ENCODE measurements at places on chromosomes 4 and X.

- no peak for DNase-seq
Observed at GRCh38 chr4:35942092-35942491, 302.2 kb downstream of the ARAP2 start.

DNA sequence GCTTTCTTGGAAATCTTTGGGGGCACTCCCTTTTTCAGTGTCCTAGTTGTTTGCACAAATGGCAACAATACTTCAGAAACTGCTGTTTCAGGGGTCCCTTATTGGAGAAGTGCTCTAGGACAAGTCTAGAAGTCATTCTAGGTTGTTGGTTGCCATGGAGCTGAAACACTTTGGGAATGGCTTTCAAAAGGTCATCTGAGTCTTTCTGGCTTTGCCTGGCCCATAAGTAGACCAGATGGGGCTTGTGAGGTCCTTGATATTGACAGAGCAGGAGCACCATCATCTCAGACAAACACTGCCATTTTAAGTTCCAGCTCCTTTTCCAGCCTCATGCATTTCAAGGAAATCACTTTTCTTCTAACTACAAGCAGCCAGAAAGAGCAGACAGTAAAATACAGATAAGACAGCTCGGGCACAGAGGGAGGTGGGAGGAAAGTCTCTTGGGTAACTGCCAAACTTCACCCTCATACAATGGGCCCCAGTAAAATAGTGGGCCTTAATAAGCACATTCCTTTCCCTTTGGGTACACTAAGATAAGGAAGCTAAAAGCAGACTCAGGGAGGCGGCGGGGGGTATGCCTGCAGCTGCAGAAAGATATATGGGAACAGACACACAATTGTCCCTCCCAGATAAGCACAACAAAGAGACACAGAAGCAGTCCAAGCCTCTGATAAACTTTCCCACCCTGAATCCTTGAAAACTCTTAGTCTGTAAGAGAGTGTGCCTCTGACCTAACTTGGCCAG lies 8.5 kb upstream of the NXF3 start:
- no peak for DNase-seq

DNA sequence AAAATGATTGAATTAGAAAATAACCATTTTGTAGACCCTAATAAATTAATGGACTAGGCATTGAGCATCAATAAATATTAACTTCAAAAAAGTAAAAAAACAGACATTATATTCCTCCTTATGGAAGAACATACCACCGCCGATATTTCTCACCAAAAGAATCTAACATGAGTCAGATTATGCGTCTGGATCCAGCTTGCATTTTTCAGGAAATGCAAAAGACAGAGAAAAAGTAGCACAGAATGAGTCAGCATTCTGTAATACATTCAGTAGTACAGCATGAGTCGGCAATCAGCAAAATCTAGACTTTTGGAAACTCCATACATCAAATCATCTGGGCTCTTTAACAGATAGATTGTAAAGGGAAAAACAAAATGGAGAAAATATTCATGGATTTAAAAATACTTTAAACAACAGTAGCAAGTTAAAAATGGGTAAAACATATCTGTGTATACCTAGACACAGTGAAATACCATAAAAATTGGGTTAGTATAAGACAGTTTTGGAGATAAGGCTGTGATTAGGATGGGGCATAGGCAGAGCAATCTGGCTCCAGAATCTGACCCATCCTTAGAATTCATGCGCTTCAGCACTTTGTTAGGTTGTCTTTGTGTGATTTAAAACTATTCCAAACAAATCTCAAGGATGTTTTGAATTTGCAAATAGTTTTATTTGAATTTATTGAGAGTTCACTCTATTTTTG lies 633.0 kb upstream of the FAM241A start:
- DNase-seq = no peak

GRCh38 chr4:173524218-173525117 lies 5.6 kb downstream of the HAND2 start:
- DNase-seq = no peak

DNA sequence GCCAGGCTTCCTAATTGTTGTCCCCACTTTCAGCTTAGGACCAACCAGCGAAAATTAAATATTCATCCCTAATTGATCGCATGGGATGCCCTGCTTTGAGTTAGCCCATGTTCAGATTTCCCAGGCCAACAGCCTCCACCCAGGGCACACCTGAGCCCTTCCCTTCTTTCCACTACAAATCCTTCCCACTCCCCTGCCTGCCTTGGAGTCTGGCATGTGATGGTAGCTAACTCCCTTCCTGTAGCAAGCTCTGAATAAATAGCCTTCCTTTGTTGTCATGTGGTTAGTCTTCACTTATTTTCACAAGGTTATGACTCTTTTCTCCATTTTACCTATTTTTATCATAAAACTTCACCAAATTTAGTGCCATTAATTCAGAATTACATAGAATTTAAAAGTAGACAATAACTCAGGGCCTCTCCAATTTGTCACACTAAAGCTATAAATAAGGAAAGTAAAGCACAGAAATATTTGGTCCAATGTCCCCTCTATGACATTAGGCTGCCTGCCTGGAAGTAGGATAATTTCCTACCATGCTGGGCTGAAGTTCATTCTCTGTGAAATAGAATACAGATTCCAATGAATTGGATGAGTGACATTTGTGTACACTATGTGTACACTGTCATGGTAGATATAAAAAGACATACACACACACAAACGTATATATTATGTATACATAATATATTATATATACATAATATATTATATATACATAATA lies 166.4 kb upstream of the CPEB2 start:
- DNase-seq = no peak

GRCh38 chr4:4590546-4590945 lies 48.7 kb upstream of the STX18 start:
- no peak for DNase-seq

DNA sequence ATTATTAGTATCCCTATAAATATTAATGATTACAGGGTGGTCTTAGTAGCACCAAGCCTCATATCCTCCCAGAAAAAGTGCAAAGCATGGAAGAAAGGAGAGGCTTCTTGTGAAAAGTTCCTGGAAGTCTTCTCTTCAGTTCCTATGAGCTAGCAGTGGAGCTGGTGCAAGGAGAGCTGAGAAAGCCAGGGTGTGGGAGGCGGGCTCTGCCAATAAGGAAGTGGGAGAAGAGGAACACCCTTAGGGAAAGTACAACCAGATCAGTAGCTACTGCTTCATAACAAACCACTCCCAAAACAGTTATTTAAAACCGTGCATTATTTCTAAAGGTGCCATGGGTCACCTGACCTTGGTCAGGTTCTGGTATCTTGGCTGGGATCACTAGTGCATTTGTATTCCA lies 72.4 kb downstream of the MAP9 start:
- no peak for DNase-seq

DNA sequence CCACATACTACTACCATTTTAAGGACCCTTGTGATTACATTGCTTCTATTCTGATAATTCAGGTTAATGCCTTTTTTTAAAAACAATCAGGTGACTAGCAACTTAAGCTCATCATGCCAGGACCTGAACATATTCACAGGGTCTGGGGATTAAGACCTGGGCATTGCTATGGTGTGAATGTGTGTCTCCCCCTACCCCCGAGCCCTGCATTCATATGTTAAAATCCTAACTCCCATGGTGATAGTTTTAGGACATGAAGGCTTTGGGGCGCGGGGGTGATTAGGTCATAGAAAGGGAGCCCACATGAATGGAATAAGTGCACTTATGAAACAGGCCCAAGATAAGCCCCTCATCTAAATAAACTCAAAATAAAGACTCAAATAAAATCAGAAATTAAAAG lies 734.4 kb upstream of the PABPC4L start:
- no peak for DNase-seq

GRCh38 chr4:17072483-17072882 lies 174.0 kb upstream of the LDB2 start:
- DNase-seq = no peak

DNA sequence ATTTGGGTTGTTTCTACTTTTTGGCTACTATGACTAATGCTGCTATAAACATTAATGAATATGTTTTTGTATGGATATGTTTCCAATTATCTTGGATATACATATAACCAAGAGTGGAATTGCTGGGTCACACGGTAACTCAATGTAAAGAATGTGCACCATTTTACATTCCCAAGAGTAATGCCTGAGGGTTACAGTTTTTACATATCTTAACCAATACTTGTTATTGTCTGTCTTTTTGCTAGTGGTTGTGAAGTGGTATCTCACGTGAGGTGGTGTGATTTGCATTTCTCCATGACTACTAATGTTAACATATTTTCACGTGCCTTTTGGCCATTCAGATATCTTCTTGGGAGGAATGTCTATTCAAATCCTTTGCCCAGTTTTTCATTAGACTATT lies 200.3 kb upstream of the MAB21L2 start:
- no peak for DNase-seq

DNA sequence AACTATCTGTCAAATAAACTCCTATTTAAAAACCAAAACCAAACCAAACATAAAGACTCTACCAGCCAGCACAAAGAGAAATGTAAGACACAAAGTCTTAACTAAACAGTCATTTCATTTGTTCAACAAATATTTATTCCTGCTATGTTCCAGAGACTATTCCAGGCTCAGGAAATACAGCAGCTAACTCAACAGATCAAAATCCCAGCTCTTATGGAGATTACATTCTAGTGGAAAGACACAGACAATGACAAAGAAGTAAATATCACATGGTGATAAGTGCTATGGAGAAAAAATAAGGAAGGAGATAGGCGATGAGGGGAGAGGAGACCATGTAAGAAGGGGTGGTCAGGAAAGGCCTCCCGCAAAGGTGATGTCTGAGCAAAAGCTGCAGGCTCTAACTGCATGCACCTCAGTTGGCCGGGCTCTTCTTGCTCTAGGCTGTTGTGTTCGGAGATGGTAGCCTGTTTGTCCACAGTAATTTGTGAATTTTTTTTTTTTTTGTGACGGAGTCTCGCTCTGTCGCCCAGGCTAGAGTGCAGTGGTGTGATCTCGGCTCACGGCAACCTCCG lies 15.1 kb downstream of the PPEF1 start:
- no peak for DNase-seq

DNA sequence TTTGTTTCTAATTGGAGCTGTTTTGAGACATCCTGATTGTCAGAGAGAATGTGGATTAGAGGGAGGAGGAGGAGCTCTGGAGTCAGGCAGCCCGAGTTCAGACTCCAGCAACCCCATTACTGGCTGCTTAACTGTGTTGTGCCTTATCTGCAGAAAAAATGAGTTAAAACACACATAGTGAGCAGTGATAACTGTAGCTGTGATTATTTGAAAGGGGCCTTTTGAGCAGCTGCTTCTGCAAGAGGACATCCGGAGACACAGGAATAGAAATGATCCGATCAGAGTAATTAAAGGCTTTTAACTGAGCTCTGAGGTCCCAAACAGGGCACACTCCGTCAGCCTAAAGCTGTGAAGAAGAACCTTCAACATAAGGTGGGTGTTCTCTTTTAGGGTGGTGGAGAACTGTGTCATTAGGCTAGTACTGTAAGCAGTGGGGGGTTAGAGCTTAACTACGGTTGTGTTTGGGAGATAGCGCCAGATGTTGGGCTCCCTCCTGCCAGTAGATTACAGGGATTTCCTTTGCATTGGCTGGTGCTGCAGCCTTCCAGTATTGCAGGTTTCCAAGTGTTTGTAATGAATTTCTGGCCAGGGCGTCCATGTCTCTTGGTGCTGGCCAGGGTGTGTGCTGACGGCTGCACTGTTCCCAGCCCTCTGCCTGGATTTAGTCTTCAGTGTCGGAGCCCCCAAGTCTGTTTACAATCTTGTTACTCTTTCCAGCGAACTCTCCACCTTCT lies 24.3 kb downstream of the ADD1 start:
- no peak for DNase-seq

- DNase-seq = no peak
Observed at GRCh38 chr4:88021824-88022223, 14.4 kb downstream of the PKD2 start.

DNA sequence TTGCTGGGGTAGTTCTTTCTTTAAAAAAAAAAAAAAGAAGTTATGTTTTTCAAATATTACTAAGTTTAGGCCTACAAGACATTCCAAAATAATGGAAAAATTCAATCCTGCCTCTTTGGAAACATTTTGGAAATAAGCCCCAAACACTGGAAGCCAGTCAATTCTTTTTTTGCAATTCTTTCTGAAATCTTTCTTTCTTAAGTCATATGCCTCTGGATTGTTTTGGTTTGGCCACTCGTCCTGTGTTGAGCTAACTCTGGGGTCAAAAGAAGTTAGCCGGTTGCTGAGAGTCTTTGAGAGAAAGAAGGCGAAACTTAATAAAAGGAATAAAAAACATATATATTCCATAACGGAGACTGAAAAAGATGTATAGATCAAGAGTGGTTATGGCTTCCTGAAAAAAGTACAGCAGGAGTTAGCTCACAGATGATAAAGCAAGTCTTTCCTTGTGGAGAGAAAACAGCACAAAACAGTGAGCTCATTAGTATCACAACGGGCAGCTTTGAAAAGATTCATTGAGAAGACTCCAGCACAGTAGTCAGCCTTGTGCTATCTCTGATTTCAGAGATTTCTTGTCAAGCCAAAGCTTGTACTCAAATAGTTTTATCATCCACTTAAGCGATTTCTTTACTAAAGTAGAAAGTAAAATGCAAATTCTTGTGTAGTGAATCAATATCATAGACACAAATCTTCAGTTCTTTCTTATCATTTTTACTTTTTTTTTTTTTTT lies 64.8 kb downstream of the PLS3 start:
- no peak for DNase-seq

DNA sequence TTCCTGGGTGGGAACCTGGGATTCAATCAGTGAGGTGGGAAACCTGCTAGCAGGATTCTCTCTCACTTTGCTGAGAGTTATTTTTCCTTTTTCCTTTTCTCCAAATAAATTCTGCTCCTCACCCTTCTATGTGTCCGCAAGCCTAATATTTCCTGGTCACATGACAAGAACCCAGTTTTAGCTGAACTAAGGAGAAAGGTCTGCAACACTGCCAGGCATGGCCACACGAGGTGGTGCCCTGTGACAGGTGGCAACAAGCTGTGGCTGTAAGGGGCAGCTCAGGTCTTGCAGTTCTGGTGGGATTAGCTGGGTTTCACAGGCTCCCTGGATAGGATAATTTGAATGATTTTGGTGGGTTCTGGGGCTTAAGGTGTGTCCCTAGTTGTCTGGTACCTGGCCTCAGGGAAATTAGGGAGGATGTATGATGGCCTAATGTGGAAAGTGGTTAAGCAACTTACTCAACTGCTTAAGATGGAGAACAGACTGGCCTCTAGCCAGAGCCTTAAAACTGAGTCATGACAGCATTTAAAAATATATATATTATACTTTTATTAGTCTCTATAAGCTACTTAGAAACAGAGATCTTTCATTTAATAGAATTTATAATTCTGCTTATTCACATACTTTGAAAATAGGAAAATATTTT lies 215.0 kb downstream of the IL15 start:
- DNase-seq = no peak

- no peak for DNase-seq
Observed at GRCh38 chrX:19331831-19332230, 11.9 kb upstream of the PDHA1 start.

GRCh38 chr4:138945401-138945800 lies 70.2 kb upstream of the NOCT start:
- no peak for DNase-seq

DNA sequence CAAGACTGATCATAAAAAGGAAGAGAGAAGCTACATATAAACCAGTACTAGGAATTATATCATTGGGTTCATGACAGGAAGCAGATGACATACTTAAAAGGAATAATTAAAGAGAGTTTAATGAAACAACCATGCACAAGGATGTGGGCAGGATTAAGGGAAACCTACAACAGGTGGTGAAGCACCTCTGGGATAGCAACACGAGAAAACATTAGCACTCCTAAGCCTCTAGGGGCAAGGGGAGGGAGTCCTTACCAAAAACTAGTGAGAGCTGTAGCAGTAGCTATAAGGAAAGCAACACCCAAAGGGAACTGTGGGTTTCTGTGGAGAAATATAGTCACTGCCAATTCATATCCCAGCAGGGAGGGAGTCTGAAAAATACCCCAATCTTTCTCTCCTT lies 7.2 kb upstream of the THOC2 start:
- DNase-seq = no peak

- DNase-seq = no peak
Observed at GRCh38 chr4:93061826-93062225, 758.1 kb downstream of the GRID2 start.
